ENCODE measurements at places on chromosomes 3 and 15. TPM values are rescaled to one million over a fixed set of nuclear protein-coding genes. Genes with fewer than 3 reads are reported as not detected.
A peak's percentile ranks its signal among the peaks of the same experiment; 100 is the strongest.

Gene BTD
- 23.7 TPM for total RNA-seq

- H3K4me1 ChIP-seq, result no peaks in the 10 kb centered on the region
- no peak for DNase-seq
- no peak overlapping the region for H3K27ac ChIP-seq
- peaks cover 2% of the 10 kb centered on the region for H3K27me3 ChIP-seq
Measured at GRCh38 chr15:83545804-83546511, 98.8 kb downstream of the SH3GL3 start.

- peak overlapping the region; percentile 52 for H3K27ac ChIP-seq
- peak overlapping the region; percentile 2 for H3K4me3 ChIP-seq
- H3K4me1 ChIP-seq, result peaks cover 85% of the 10 kb centered on the region
- no peaks in the 10 kb centered on the region for H3K36me3 ChIP-seq
Measured at GRCh38 chr15:63523306-63523990, 19.1 kb downstream of the USP3 start.

DNA sequence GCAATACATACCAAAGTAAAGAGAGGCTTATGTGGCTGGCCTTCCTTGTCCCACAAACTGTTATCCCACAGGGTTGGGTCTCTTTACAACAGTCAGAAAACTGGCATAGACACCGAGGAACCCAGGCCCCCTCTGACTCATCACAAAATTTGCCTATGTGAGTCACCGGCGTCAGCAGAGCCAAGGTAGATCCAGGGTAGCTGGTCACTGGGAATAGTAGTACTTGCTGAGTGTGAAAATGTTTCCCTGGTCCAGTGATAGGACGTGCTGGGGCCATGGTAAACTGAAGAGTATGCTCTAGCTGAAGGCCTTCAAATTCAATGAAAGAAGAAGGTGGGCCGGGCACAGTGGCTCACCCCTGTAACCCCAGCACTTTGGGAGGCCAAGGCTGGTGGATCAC, 27.1 kb upstream of the SKIL start:
- no peaks in the 10 kb centered on the region for H3K27me3 ChIP-seq
- peaks cover 6% of the 10 kb centered on the region for H3K4me1 ChIP-seq

DNA sequence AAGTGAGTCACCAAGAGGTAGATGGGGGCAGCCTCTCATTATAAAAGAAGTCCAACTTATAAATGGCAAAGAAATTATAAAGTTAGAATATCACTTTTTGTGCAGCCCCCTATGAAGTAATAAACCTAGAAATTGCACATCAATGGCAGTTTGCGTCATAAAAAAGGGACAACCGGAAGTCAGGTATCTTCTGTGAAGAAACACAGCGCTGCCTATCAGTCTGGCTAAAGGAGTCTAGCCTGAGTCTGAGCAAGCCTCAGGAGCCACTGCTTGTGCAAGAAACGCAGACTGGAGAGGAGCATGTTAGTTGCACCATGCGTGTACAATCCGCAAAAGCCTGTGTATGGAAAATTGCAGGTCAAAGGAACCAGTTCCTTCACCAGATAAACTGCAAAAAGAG, 178.4 kb downstream of the ARRDC4 start:
- no peaks in the 10 kb centered on the region for H3K27me3 ChIP-seq
- H3K27ac ChIP-seq, result no peak overlapping the region
- H3K4me3 ChIP-seq, result no peak overlapping the region
- H3K36me3 ChIP-seq, result no peaks in the 10 kb centered on the region
- H3K4me1 ChIP-seq, result peaks cover 6% of the 10 kb centered on the region

DNA sequence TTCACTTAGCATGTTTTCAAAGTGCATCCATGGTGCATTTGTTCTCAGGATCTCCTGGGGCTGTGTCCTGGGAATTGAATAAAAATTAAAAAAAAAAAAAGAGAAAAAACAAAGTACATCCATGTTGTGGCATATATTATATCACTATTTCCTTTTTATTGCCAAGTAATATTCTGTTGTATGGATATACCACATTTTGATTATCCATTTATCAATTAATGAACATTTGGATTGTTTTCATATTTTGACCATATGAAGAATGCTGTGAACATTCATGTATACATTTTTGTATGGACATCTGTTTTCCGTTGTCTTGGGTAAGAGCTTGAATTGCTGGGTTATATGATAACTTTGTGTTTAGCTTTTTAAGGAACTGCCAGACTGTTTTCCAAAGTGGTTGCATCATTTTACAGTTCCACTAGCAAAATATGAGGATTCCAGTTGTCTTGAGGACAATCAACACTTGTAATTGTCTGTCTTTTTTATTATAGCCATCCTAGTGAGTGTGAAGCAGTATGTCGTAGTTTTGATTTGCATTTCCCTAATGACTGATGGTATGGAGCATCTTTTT, 44.5 kb downstream of the CTDSPL2 start:
- no peak overlapping the region for H3K27ac ChIP-seq
- no peaks in the 10 kb centered on the region for H3K27me3 ChIP-seq
- peaks cover 19% of the 10 kb centered on the region for H3K36me3 ChIP-seq

GRCh38 chr3:55402886-55403609, 84.1 kb downstream of the WNT5A start:
- H3K36me3 ChIP-seq, result peaks cover 6% of the 10 kb centered on the region
- no peak overlapping the region for H3K4me3 ChIP-seq
- no peak overlapping the region for H3K27ac ChIP-seq
- H3K27me3 ChIP-seq, result no peaks in the 10 kb centered on the region
- peaks cover 31% of the 10 kb centered on the region for H3K4me1 ChIP-seq

DNA sequence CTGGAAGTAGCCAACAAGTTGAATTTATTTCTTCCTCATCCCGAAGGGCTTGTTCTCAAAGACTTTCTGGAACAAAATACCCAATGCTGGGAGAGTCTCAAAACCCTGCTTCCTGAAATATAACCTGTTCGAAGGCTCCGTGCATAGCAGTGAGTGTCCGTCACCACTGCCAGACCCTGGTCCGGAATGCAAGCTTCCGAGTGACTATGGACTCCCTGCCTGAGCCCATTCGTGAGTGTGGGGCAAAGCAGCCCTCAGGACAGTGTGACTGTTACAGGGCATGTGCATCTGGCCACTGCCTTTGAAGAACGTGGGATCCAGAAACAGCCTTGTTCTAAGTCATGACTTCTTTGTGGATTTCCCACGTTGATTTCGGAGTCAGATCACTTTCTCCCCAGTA, 214.5 kb upstream of the IGF1R start:
- peaks cover 24% of the 10 kb centered on the region for H3K27me3 ChIP-seq
- DNase-seq, result no peak
- no peaks in the 10 kb centered on the region for H3K36me3 ChIP-seq
- no peak overlapping the region for H3K27ac ChIP-seq
- peaks cover 6% of the 10 kb centered on the region for H3K4me1 ChIP-seq

DNA sequence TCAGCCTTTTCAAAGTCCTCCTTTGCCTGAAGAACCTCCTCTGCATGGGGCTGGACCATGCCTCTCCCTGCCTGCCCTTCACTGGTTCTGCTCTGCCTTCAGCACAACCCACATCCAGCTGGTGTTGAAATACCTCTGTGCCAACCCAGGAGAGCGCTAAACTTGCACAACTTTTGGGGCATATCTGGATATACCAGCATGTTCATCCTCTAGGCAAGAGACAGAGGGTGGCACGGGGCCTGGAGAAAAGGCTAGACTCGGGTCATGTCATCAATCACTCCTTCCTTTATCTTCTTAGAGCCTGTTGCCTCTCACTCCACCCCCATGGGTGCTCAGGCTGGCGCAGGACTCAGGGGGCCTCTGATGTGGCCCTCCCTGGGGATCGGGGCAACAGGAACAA, 4.8 kb downstream of the SEMA4B start:
- H3K27me3 ChIP-seq, result peaks cover 4% of the 10 kb centered on the region
- H3K4me3 ChIP-seq, result no peak overlapping the region
- H3K36me3 ChIP-seq, result no peaks in the 10 kb centered on the region
- H3K27ac ChIP-seq, result no peak overlapping the region

- no peaks in the 10 kb centered on the region for H3K36me3 ChIP-seq
- peak overlapping the region; percentile 76 for H3K4me3 ChIP-seq
- H3K4me1 ChIP-seq, result peaks cover 15% of the 10 kb centered on the region
- peak overlapping the region; percentile 76 for H3K27ac ChIP-seq
- peak; percentile 92 for DNase-seq
Measured at GRCh38 chr3:72938471-72939265, 50.8 kb downstream of the GXYLT2 start.

DNA sequence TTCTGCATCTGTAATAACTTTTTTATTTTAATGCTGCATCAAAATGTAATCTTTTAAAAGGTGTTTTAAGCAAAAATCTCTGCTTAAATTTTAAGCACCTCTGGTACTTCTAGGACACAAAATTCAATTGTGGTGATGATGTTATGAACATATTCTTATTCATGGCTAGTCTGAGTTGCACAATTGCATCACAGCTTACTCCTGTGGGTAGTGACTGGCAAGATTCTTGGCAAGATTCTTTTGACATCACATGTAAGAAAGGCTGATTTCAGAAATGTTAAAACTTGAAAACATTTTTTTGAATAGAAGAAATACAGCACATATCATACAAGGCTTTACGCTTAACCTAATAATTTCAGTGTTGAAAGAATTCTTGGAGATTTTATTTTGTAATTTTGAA, 35.7 kb downstream of the IQCH start:
- H3K36me3 ChIP-seq, result peaks cover 8% of the 10 kb centered on the region
- no peak overlapping the region for H3K4me3 ChIP-seq
- no peak for DNase-seq
- no peak overlapping the region for H3K27ac ChIP-seq
- H3K4me1 ChIP-seq, result no peaks in the 10 kb centered on the region

DNA sequence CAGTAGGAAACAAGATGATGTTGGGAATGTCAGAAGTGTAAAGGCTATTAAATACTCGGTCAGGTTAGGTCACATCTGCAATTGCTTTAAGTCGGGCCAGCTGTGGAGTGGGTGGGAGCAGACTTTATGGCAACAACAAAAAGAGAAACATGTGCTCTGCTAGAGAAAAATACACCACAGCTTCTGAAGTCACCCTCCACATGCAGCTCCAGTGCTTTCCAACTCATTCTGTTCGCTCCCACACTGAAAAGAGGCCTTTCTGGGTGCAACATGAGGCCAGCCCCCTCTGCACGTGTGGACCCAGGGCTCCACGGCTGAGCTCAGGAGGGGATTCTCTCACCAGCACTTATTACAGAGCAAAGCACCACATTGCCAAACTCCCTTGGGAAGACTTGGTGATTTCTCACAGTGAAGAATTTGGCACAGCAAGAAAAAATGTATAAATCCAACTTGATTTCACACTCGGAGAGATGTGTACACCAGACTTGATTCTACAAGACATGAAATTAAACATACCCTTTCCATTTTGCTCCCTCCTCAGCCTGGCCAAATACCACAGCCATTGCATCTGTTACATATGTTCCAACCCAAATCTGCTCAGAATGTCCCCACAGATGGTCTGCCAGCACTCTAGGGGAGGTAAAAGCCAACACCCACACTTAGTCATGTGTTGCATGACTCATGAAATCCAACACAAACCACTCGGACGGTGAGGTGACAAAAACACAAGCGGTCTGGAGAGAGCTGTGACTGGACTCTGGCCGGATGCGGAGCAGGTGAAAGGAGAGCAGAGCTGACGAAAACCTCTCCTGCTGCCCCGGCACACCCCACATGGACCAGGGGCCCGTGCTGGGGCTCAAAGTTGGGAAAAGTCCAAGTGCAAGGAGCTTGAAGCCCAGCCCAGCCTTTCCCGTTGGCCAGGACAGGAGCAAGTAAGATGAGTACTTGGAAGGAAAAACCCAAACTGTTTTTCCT, 74.6 kb downstream of the ITGB5 start:
- peak; percentile 86 for DNase-seq
- H3K4me3 ChIP-seq, result peak overlapping the region; percentile 18
- peaks cover 45% of the 10 kb centered on the region for H3K4me1 ChIP-seq
- peaks cover 3% of the 10 kb centered on the region for H3K27me3 ChIP-seq
- peak overlapping the region; percentile 81 for H3K27ac ChIP-seq

Data from HFFc6 (cell line).